Thymus (tissue), 14 donors: ENCODE measurements at places on chromosomes 6 and 20. TPM values are rescaled to one million over a fixed set of nuclear protein-coding genes. Genes with fewer than 3 reads are reported as not detected.
A peak's percentile ranks its signal among the peaks of the same experiment; 100 is the strongest.

SLC22A16 gene
- total RNA-seq, result 1.9 TPM

- peak; percentile 99 for DNase-seq
Observed at GRCh38 chr20:20052074-20052970, at the start of the genes CFAP61 and CRNKL1. TSS of gene CFAP61 (plus strand) at chr20:20052532. CDS start at chr20:20056654, 4,122 bp downstream. TSS of gene CRNKL1 (minus strand) at chr20:20052466. CDS start at chr20:20052342, 124 bp downstream.

SMLR1 gene
- not detected for total RNA-seq

DNA sequence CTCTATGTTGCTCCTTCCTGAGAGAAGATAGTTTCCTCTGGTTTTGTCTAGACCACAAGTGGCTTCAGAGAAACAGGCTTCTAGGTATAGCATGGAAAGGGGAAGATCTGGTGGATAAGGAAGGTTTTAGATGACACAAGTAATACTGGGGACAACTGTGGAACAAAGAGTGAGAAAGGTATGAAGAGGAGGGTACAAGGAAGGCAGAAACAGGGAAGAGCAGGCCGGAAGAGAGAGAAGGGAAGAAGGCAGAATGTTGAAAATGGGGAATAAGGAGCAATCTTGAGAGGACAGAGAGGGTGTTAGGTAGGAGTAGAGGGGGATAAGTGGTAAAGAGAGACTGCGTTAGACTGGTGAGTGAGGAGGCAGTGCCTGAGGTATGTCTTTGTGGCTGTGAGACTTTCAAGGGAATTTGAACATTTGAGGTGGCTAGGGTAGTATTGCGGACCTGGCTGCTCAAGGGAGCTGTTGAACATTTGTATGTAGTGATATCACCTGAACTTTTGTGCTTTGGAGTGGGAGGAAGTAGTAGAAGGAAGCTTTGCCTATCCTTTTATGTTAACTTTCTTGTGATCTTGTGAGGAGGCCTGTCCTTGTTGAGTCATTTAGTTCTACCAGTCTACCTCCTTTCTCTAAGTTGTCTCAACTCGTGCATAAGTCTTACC, 69.5 kb downstream of the FOXO3 start:
- peak; percentile 51 for DNase-seq

GRCh38 chr6:132368916-132369481, 32.3 kb downstream of the MOXD1 start:
- DNase-seq, result no peak

DNA sequence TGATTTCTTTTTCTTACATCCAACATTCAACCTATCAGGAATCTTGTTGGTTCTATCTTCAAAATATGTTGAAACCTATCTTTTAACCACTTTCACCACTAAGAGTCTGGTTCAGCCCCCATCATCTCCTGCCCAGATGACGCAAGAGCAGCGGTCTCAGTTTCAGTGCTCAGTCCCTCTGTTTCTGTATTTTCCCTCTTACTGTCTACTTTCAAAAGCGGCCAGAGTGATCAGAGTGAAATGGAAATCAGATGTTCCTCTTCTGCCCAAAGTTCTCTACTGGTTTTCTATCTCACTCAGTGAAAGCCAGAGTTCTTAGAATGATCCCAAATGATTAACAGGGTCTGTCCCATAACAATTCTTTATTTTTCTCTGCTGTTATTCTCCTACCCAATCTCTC, 147.9 kb upstream of the PDE7B start:
- no peak for DNase-seq

C6orf118 gene
- 0.24 TPM for total RNA-seq

CST5 gene
- not detected for total RNA-seq

GRCh38 chr6:152701081-152701862, 3.6 kb downstream of the MYCT1 start:
- DNase-seq, result no peak

CD2AP gene
- total RNA-seq, result 32.8 TPM

PARD6B gene
- 3.1 TPM for total RNA-seq

MCCD1 gene
- total RNA-seq, result not detected
